ENCODE measurements at places on chromosomes 2 and 18.

DNA sequence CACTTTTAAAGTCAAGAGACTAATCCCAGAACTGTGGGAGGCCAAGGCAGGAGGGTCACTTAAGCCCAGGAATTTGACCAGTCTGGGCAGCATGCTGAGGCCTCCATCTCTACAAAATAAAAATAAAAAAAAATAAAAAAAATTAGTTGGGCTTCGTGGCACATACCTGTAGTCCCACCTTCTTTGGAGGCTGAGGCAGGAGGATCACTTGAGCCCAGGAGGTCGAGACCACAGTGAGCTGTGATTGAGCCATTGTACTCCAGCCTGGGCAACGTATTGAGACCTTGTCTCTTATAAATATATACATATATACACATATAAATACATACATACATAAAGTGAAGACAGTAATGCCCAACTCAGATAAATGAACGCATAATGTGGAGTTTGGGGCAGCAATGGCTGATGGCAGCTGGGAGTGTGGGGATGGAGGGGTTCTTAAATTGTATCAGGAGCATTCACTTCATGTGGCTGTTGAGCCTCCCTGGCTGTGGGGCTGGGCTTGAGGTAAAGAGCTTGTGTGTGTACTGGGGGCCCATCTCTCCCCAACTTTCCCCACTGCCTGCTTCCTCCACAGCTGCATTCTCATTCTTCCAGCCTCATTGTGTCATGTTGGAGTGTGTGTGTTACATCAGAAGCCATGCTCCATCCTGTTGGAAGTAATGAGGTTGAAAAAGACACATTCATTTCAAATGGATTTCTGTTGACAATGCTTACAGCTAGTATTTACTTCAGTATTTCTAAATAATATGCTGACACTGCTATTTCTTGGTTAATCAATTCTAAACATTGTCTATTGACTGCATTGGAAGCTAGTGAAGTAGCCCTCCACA is 96.5 kb upstream of the HS6ST1 start:
- no peak for DNase-seq

- DNase-seq: no peak
These were observed 236.5 kb downstream of the BCL2 start for GRCh38 chr18:63083020-63083531.

- no peak for DNase-seq
These were observed 422.1 kb upstream of the DSEL start for GRCh38 chr18:67938660-67939059.

DNA sequence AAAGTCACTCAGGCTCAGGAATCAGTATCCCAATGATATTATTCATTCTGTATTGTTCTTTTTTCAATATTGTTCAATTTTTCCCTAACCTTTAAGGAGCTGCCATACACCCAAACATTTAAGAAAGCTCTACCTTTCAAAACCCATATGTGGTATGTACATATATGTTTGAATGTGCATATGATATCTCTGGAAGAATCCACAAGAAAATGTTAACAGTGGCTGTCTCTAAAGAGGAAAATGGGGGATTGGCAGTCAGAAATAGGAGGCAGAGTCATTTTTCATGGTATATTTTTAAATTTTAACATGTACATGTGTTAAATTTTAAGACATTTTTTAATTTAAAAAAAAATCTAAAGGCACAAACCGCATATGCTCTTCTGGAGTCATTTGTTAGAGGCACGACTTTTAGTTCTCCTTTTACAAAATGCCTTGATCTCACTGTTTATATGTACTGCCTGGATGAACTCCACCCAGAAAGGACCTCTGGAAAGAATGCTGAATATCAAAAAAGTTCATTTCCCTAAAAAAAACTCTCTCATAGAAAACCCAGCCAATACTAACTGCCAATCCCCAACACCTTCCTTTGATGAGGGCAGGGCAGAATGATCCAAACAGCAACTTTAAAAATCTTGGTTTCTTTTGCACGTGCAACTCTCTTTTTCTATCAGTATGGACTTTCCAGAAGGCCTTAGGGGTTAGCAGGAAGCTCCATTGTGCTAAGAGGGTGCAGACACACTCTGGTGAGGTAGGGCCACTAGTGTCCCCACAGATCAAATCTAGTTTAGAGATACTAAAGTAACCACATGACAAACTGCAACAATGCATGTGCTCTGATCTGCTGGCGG is 23.6 kb downstream of the KCTD1 start:
- DNase-seq: no peak

Data from activated CD4-positive, CD25-positive, alpha-beta regulatory T cell treated with anti-CD3 and anti-CD28 coated beads, Interleukin-2, amount 50 U/mL, for 72 hours (primary cell).